ENCODE measurements at places on chromosomes 6 and 20.

DNA sequence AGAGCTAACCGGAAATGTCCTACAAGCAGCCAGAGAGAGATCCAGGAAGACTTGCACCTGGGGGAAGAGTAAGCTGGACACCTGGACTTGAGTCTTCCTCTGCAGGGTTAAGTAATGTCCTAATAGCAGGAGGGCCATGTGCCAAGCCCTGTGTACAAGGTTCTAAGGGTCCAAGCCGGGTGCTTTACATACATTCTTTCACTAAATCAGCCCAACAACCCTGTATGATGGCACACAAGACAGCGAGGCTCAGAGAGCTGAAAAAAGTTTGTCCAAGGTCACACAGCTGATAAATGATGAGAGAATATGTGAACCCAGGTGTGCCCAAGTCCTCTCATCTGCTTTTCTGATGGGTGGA, 215.1 kb upstream of the CDYL start:
- no peak for DNase-seq

DNA sequence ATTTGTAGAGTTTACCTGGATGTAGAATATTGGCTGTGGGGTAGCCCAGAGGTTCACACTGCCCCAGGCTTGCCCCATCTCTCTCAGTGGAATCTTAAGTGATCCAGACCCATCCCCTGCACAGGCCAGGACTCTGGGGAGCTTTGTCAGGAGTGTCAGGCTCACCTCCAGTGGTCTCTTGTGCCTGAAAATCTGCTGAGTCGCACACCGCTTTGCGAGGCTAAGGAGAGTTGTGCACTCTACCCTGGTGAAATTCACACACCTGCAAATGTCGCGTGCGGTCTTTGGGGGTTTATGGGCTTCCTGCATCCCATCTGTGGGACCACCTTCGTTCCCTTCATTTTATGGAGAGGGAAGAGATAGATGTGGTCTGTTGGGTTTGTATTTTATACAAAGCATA, 63.6 kb upstream of the KIF25 start:
- DNase-seq: no peak

GRCh38 chr20:17357238-17357637, 130.4 kb downstream of the PCSK2 start:
- no peak for DNase-seq

DNA sequence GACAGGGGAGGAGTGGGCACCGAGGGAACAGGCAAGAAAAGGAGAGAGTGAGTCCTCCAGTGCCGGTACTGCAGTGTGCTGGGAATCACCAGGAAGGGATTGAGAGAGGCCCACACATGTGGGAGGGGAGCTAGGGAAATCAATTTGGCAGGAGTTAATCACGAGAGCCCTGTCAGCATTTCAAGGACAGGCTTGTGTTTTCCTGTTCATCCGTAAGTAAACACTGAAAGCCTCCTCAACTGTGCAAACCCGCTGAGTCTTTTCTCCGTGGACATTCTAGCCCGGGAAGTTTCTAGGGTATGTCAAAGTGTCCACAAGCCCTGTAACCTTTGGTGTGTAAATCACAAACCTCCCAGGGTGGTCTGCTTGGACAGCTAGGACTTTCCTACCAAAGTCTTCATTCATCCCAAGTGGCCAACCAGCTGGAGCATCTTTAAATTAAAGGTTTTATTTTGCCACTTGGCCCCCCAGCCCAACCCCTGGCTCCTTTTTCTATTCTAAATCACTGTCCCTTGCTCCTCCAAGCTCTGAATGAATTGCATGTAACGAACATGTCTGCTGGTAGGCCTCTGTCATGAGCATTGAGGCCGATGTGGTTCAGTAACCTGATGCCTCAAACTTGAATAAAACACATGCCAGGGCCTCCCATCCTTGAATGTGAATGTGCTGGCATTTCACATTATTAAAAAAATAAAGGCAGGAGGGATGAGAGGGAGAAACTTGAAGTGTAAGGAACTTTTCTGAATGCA, 149.1 kb downstream of the ZNF217 start:
- no peak for DNase-seq

GRCh38 chr6:157088841-157089240, 234.5 kb downstream of the TMEM242 start:
- DNase-seq: no peak

GRCh38 chr6:166465671-166466087, 82.9 kb upstream of the MPC1 start:
- no peak for DNase-seq

- no peak for DNase-seq
Measured at GRCh38 chr20:58586565-58587093, 64.5 kb upstream of the STX16 start.
